AG09309 (cell line): ENCODE measurements at places on chromosomes 1 and 21.

- no peak for DNase-seq
Observed at GRCh38 chr1:81714636-81715035, 86.1 kb upstream of the ADGRL2 start.

- peak; percentile 96 for DNase-seq
Observed at GRCh38 chr1:184866991-184867788, 107.1 kb downstream of the NIBAN1 start.

- no peak for DNase-seq
Observed at GRCh38 chr1:6353955-6354658, 39.5 kb downstream of the ACOT7 start.

DNA sequence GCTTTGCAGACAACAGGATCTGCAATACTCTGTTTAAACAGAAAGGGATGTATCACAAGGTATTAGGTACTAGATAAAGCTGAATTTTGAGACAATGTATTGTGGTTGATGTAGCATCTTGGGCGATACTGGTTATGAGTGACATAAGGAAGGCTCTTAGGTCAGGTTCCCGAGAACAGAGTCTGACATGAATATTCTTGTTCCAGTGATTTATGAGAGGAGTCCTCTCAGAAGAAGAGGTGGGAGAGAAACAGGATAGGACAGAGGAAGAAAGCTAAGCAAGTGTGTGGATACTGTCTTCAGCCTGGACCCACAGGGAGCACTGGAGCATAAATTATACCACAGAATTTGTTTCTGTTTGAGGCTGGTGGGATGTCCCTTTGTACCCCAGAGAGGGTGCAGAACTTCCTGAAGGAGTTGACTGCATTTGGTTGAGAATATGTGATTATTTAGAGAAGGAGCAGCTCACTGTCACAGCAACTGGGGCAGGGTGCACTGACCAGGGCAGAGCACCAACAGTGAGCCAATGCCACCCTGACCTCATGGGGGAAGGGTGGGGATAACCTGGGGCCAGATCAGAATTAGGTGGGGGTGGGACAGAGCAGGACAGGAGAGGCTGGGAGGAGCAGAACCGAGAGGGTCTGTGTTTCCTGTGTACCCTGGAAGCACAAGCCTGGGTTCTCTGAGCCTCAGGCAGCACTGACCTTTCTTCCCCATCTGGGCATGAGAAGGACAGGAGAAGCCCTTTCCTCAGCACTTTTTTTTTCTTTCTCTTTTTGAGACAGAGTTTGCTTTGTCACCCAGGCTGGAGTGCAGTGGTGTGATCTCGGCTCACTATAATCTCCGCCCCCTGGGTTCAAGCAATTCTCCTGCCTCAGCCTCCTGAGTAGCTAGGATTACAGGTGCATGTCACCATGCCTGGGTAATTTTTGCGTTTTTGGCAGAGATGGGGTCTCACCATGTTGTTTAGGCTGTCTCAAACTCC lies 36.3 kb upstream of the SLC6A9 start:
- DNase-seq = no peak

DNA sequence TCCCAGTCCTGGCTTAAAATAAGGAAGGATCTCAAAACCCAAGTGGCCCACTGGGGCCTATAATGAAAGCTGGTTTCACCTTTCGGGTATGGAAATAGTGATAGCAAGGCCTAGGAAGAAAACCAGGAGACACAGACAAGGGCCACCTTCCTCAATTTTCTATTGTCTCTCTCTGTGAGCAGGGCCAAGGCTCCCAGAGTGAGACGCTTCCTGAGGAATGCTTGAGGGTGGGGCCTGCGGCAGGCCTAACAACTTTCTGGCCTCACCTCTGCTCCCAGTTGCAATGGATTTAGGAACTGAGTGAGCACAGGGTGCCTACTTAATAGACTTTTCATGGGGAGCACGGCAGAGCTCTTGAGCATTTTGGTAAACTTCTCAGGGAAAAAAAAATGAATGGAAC lies 300.9 kb downstream of the ASTN1 start:
- no peak for DNase-seq

GRCh38 chr1:201711811-201712210 lies 117.1 kb upstream of the IPO9 start:
- DNase-seq = no peak

GRCh38 chr21:14353726-14354125 lies 29.2 kb downstream of the HSPA13 start:
- DNase-seq = no peak

DNA sequence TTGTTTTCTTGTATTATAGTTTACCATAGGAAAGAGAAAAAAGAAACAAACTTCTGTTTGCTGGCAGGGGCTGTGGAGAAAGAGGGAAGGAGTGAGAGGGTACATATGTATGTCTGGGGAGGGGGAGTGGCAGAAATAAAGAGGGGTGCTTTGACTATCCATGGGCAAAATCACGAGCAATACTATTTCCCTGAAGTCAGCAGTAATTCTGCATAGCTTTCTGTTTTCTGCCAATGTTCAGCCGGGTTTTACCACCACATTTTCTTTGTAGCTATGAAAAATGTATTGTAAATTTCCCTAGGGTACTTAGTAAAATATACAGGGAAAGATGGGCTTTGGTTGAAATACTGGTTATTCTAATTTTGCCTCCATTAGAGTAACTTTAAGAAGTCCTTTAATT lies 45.2 kb upstream of the PGD start:
- DNase-seq = no peak

DNA sequence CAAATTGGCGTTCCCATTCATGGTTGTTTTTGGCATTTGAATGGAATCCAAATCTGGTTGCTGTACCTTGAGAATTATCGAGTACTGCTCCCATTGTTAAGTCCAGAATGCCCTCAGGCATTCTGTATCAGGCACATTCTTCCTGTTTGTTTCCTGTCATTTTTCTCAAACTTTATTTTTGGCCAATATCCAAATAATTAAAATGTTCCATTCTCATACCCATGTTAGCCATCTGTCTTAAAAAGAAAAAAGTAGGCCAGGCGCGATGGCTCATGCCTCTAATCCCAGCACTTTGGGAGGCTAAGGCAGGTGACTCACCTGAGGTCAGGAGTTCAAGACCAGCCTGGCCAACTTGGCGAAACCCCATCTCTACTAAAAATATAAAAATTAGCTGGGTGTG lies 29.3 kb upstream of the SHISA4 start:
- DNase-seq = no peak

- no peak for DNase-seq
Observed at GRCh38 chr1:67540025-67540732, 110.0 kb upstream of the SERBP1 start.

GRCh38 chr1:203360547-203361185 lies 9.7 kb upstream of the FMOD start:
- DNase-seq = no peak

GRCh38 chr1:21304488-21304887 lies 14.2 kb upstream of the ECE1 start:
- no peak for DNase-seq

GRCh38 chr1:40030528-40031135 lies 9.9 kb upstream of the CAP1 start:
- DNase-seq = no peak

DNA sequence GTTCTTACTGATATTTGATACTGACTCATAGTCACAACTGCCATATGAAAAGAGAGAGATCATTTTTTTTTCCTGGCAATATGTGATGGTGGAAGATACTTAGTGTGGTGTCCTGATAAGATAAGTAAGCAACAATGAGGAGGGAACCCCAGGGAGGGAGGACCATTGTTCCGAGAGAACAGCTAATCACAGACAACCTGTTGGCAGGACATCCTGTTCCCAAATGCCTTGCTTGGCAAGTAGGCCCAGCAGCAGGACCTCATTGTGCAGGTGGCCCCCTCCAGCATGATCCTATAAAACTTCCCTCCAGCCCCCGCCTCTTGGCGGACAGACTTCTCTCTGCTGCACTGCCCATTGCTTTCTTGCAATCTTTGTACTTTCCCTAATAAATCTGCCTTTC lies 329.4 kb upstream of the CHRM3 start:
- DNase-seq = no peak

- no peak for DNase-seq
Observed at GRCh38 chr1:163774978-163775620, 453.3 kb downstream of the NUF2 start.

- no peak for DNase-seq
Observed at GRCh38 chr1:88608139-88608943, 75.7 kb upstream of the PKN2 start.

- DNase-seq = no peak
Observed at GRCh38 chr1:248402748-248403147, at the start of gene OR2T1. Gene OR2T1 (plus strand): TSS chr1:248403048. CDS start chr1:248406148, 3,100 bp downstream.

DNA sequence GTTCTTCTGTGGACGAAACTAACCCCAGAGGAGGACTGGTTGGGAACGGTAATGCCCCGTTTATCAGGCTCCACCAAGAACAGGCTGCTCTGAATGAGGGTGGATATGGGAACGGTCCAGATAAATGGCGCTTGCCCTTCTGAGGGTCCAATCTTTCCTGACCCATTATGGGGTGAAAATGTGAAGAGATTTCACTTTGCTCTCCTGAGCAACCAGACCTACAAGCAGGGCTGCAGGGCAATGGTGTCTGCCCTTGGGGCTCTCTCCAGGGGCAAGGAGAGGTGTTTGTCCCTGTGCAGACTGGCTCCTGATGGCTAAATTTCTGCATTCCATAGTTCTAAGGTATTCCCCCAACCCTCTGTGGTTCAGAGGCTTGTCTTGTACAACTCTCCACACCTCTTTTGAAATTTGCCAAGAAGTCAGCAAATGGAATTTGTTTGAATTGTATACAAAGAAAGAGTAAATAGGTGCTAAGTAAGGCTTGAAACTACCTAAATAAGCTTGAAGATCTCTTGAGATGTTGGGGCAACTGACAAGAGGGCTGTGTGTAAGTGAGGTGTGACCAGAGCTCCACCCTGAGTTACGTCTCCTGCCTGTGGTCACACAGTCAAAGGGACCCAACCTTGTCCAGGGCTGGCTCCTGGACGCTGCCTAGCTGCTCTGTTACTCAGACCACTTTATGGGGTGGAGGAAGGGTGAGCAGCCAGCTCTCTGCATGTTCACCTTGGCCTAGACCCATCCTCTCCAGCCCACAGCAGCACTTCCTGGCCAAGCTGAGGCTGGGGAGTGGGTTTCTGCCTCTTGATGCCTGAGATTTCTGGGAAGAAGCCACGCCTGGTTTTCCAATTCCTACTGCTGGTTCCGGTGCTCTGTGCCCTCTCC lies 24.8 kb downstream of the SLC2A1 start:
- no peak for DNase-seq

DNA sequence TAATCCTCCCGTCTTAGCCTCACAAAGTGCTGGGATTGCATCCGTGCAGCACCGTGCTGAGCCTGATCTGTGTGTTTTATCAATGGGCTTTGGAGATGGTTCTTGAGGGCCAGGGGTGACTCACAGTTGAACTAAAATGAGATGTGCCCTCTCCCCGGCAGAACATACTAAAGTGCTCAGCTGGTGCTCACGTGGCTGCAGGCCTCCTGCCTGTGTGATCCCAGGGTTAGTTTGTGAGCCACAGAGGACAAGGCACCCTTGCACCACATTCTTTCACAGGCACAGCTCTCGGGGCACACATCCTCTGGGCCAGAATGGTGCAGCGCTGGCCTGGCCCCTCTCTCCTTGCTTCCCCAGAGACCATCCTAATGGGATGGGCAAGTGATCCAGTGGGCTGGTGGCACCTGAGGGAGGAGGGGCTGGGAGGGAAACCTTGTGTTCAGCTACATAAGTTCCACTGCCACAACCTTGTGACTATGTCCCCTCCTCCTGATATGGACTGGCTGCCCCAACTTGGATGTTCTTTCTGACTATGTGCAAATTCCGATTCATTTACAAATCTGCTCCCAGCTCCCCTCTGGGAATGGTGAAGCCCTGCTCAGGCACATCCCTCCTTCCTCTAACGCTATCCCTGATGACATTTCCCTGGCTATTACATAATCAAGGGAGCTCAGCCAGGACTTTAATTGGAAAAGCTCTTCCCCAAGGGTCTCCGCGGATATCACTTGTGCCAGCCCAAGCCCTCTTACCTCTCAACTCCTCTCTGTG lies 197.0 kb upstream of the EDN2 start:
- DNase-seq = peak; percentile 28

DNA sequence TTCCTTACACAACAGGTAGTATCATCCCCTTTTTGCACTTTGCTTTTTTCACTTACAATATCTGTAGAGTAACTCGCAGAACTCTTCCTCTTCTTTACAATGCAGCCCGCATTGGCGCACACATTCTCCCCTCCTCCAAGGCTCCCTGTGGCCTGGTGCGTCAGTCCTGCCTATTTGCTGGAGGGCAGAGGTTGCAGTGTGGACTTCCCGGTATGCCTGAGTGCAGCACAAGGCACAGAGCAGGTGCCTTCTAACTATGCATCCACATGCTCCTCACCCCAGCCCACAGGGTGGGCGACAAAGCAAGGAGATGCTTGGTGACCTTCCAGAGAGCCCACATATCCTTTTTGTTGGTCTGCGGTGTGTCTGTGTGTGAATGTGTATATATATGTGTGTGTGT lies 53.3 kb downstream of the ARHGEF11 start:
- no peak for DNase-seq

- DNase-seq = no peak
Observed at GRCh38 chr1:193368302-193368701, 181.9 kb upstream of the B3GALT2 start.

- no peak for DNase-seq
Observed at GRCh38 chr1:228280106-228280901, 72.5 kb downstream of the OBSCN start.

DNA sequence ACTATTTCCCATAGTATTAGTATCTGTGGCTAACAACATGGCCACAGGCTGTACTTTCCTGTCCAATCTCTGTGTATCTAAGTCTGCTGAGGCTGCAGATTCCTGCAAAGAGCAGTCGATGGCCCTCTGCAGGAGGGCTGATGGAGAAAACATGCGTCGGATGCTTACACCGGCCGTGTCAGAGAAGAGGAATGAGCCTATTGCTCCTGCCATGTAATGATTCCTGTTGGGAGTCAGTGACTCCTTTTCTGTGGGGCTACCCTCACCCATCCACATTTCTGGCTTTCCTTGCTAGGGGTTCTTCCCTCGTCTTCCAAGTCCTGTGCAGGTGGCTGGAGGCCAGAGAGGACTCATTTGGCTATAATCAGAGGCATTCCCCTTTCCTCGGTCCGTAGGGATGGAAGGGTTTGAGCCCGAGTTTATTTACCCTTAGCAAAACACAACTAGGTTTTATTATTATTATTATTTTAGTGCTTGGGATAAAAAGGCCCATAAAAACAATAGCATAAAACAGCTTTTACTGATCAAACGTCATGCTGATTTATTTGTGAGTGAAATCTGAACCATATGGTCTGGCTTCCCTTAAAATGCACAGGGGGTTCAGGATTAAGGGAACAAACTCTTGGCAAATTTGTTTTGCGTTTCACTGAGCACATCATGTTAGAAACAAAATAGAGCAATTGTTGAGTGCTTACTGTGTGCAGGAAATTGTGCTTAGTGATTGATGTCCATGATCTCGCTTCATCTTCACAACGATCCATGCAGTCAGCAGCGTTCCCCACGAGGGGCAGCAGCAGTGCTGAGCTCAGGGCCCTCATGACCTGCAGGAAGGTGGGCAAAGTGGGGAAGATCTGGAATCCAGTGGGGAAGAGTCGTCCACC lies 70.8 kb downstream of the KIF26B start:
- DNase-seq = no peak

GRCh38 chr1:30798389-30799232 lies 41.0 kb upstream of the LAPTM5 start:
- no peak for DNase-seq
